ENCODE measurements at places on chromosomes 5 and 9.

GRCh38 chr9:109276469-109277440 lies 44.1 kb downstream of the EPB41L4B start:
- DNase-seq: no peak

DNA sequence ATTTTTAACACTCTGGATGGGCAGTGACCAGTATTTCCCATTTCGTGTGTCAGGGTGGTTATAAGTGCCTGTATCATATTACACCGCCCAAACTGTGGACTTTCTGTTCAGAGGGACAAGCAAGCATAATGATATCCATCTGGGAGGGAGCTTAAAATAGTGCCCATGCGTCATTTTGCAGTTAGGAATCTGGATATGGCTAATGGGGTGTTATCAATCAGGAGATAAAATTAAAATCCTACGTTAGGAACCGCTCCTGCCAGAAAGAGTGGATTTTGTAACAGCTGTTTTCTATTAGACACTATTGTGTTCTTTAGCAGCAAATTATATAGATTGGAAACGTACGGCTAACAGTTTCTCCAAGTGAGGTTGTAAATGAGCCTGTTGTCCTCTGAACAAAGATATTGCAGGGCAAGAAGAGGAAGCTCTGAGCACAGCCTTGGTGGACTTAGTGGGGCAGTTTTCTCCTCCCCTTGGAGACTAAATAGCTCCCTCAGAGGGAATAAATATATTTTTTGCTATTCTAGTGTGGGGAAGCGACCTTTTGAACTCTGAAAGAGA lies 160.4 kb downstream of the SPATA31D1 start:
- DNase-seq: no peak

DNA sequence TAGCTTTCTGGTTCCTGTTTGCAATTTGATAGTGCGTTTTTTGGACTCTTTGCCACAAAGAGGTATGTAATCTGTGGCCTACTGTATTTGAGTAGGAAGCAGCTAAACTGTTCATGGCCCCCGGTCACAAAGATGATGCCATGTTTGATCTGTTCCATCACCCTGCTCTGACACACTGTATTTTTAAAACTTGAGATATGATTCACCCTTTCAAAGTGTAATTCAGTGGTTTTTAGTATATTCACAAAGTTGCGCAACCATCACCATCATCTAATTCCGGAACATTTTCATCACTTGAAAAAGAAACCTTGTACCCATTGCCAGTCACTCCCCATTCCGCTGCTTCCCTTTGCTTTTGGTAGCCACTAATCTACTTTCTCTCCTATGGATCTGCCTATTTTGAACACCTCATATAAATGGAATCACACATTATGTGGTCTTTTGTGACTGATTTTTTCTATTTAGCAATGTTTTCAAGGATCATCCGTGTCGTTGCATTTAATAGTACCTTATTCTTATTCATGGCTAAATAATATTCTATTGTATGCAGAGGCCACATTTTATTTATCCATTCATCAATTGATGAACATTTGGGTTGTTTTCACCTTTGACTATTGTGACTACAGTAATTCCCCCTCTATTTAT lies 141.6 kb downstream of the NR3C1 start:
- peak; percentile 92 for DNase-seq

DNA sequence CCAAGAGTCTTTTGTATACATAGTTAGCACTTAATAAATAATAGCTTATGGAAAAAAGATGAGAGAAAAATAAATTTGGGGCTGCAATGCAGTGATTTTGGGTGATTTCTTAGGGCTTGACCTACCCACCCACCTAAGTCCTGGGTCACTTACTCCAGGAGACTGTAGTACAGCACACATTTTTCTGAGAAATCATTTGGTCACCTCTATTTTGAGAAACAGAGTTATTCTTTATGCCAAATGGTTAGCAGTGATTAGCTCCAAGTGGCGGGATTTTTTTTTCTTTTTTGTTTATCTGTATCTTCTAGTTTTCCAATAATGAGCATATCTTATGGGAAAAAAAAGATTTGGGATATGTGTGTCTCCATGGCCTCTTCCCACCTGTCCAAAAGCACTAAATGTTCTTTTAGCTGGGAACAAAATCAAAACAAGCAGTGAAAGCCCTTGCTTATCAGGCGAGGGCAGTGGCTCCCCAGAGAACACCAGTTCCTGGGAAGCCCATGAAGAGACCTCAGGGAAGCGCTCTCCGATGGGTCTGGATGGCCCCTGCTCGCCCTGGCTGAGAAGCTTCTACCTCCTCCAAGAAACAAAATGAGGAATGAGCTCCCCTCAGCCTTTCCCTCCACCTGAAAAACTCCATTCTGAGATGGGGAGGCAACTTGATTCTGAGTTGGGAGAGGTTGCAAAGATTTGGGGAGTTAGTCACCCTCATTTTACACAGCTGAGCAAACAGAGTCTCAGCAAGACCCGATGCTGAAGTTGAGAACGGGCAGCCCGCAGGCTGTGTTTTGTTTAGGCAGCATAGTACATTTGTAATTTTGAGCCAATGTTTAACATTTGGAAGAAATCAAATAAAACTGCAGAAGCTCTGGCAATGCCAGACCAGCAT lies 69.9 kb downstream of the CYFIP2 start:
- no peak for DNase-seq

DNA sequence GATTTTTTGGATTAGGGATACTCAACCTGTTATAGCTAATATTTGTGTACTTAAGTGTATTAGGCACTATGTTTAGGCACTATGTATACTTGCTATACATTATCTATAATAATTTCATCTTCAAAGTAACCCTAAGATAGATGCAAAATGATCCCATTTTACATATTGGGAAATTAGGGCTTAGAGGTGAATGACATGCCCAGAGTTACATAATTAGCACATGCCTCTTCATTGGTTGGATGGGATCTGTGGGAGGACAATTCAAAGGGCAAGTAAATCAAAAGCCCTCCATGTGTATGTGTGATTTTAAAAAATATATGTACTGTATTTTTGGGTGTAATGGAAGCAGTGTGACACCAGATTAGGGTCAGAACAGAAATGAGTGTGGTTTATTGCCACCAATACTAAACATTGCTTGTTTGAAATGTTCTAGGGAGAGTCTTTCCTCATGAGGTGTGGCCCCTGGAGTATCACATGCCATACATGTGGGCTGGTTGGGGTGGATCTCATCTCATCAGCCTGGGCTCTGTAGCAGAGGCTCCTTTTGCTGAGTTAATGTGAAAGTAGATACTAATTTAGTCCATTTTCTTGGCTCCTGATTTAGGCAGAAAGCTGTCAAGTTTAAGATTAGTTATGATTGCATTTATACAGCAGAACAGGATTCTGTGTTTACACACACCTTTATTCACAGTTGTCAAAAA lies 5.5 kb downstream of the C9orf85 start:
- no peak for DNase-seq

DNA sequence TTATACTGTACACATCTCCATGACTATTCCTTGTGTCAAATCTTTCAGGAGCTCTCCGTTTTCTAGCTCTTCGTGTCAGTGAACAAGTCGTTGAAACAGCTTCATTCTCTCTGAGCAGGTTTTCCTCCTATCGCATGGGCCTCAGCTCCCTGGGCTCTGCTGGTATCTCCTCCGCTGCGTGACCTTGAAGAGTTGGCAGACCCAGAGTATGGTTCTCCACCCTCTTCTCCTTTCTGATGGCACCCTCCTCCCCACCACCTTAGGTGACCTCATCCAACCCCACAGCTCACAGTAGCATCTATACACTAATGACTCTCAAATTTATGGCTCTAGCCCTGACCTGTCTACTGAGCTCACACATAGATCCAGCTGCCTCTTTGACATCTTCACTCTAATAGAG lies 36.0 kb upstream of the PDE8B start:
- no peak for DNase-seq

DNA sequence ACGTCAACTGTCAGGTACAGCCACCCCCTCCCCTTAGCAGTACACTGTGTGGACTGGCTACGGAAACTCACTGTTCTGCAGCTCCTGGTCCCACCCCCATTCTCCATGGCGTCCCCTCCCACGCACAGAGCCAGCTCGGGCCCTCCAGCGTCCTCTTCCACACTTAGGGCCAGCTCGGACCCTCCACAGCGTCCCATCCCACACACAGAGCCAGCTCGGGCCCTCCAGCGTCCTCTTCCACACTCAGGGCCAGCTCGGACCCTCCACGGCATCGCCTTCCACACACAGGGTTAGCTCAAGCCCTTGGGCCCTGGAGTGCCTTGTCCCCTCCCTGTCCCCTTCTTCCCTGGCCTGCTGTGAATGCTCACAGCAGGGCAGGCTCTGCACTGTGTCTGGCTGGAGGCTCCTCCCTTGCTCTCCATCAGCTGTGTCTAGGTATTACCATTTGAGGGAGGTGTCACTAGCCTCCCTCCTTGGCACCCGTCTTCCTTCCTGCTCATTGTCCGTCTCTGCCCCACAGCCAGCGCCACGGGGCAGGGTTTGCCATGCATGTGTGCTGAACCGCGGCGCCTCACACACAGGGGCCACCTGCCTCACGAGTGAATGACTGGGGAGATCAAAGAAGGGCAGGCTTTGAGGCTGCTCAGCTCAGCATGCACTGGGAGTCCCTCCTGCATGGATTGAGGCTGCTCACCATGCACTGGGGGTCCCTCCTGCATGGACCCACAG lies 78.5 kb upstream of the CACNA1B start:
- no peak for DNase-seq

- DNase-seq: peak; percentile 27
Measured at GRCh38 chr5:127536687-127537086, 19.2 kb downstream of the PRRC1 start.

DNA sequence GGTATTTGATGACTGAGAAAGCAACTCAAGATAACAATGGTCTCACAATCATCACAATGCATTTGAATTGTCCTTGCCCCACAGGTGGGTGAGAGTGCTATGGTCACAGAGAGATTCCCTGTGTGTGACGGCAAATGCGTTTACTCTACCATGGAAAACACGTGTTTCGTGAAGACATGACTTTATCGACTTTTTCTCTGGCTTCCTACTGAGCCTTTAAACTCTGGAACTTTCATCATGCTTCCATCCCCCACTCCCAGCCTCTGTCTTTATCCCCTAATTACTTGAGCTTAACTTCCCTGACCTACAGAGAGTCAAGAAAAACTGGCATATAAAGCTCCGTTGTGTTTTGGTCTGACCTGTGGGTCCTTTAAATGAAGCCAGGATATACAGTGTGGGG lies 414.1 kb upstream of the CLINT1 start:
- no peak for DNase-seq

- peak; percentile 56 for DNase-seq
Measured at GRCh38 chr5:102802708-102803458, 47.8 kb downstream of the PAM start.

GRCh38 chr5:91121347-91121993 lies 261.6 kb downstream of the ARRDC3 start:
- no peak for DNase-seq

DNA sequence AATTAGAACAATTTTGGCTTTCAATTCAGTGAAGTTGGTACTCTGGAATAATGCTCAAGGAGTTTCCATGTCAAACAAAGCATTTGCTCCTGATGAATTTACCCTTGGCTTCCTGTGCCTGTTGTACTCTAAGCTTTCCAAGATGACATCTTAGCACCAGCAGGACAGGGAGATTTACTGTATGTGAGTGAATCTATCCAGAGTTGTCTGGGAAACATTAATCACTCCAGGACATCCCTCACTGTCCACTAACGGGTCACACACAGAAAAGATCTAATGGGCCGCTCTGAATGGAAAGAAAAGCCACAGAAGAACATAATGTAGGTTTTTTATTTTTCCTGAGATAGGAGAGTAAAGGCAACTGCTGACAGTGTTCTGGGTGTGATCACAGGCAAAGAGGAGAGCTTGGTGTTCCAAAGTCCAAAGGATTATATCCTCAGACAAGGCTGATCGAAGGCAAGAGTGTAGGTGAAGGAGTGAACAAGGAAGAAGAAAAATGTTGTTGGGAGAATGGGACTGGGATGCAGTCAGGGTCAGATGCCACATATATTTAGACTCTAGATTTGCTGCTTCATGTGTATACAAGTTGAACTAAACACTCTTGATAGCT lies 167.7 kb upstream of the RPS23 start:
- no peak for DNase-seq

- DNase-seq: no peak
Measured at GRCh38 chr5:164482351-164482750, 976.9 kb downstream of the MAT2B start.

GRCh38 chr9:1875921-1876448 lies 139.2 kb upstream of the SMARCA2 start:
- DNase-seq: no peak

GRCh38 chr5:100904259-100904861 lies 1.3 kb upstream of the ST8SIA4 start:
- peak; percentile 64 for DNase-seq

DNA sequence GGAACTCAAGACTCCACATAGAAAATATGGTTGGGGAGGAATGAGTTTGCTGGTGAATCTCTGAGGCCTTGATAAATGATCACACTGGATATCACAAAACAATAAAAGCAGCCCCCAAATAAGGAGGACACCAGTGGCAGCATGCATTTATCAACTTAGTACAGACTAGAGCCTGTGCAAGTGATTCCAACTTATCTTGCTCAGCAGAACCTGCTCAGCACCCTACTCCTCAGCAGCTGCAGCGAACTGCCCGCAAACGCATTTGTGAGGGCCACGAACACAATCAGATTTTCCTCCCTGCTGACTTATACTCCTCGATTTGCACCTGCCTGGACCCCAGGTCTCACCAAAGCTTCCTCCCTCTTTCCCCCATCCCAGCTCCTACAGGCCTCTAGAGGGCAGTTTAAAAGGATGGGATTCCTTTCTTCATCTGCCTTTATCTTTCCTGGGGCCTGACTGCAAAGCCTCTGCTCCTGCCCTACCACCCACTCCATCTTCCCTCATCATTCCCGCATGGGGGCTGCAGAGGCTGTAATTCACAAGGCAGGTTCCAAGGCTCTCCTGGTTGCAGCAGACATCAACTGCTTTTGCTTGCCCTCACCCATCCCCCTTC lies 41.2 kb downstream of the ANKS6 start:
- no peak for DNase-seq

GRCh38 chr5:320524-321229 lies 837 bp upstream of the AHRR start:
- no peak for DNase-seq

GRCh38 chr9:134993996-134994720 lies 76.4 kb upstream of the FCN1 start:
- no peak for DNase-seq

- no peak for DNase-seq
Measured at GRCh38 chr5:172985596-172985995, 2.0 kb downstream of the ATP6V0E1 start.

DNA sequence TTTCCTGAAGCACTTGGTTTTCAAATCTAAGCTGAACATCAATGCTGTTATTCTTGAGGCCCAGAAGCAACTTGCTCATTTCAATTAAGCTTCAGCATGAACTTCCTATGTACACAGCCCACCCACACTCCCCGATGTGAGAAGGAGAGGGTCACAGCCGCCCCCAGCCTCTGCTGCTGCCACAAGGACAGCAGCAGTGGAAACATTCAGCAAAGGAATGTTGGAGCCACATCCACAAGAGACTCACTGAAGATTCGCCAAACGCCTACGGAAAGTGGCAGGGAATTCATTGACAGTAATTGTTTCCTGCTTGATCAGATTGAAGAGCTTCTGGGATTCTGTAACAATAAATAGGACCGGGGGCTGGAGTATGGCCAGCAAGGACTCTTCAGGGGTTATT lies 2.9 kb downstream of the TGFBI start:
- DNase-seq: no peak

- DNase-seq: no peak
Measured at GRCh38 chr5:132790201-132790865, 13.3 kb upstream of the SEPTIN8 start.

All from MV-4-11 (cell line).